ENCODE measurements at places on chromosomes 5 and 9. TPM values are rescaled to one million over a fixed set of nuclear protein-coding genes. Genes with fewer than 3 reads are reported as not detected.

Gene BAAT
- polyA plus RNA-seq, result 0.02 TPM

Gene SLCO6A1
- not detected for polyA plus RNA-seq

Gene INSL4
- polyA plus RNA-seq, result not detected

Gene SLC6A3
- not detected for polyA plus RNA-seq

Gene CANX
- polyA plus RNA-seq, result 142 TPM

Gene NUTM2F
- polyA plus RNA-seq, result not detected

Gene LIX1
- polyA plus RNA-seq, result 0.02 TPM

Gene PTTG1
- 279 TPM for polyA plus RNA-seq

Gene ZNF462
- polyA plus RNA-seq, result 5.5 TPM

Gene FOXD4L6
- 0.05 TPM for polyA plus RNA-seq

Gene CEMIP2
- 46.0 TPM for polyA plus RNA-seq

Gene PCDHB11
- polyA plus RNA-seq, result 0.61 TPM

Gene ARHGEF28
- 3.7 TPM for polyA plus RNA-seq

Gene IFT74
- polyA plus RNA-seq, result 6.3 TPM

GRCh38 chr9:136529516-136530460 is 16.1 kb downstream of the NOTCH1 start:
- DNase-seq, result no peak

GRCh38 chr9:131112374-131113154 is 12.8 kb upstream of the NUP214 start:
- DNase-seq, result no peak

GRCh38 chr9:136140966-136141365 is 22.3 kb upstream of the TMEM250 start:
- DNase-seq, result no peak

GRCh38 chr9:107213561-107214028 is 69.5 kb upstream of the RAD23B start:
- no peak for DNase-seq

- DNase-seq, result no peak
These were observed 254.7 kb upstream of the SLC30A5 start for GRCh38 chr5:68839019-68839552.

GRCh38 chr5:65483546-65484346 is 2.0 kb upstream of the ADAMTS6 start:
- DNase-seq, result peak; percentile 66

DNA sequence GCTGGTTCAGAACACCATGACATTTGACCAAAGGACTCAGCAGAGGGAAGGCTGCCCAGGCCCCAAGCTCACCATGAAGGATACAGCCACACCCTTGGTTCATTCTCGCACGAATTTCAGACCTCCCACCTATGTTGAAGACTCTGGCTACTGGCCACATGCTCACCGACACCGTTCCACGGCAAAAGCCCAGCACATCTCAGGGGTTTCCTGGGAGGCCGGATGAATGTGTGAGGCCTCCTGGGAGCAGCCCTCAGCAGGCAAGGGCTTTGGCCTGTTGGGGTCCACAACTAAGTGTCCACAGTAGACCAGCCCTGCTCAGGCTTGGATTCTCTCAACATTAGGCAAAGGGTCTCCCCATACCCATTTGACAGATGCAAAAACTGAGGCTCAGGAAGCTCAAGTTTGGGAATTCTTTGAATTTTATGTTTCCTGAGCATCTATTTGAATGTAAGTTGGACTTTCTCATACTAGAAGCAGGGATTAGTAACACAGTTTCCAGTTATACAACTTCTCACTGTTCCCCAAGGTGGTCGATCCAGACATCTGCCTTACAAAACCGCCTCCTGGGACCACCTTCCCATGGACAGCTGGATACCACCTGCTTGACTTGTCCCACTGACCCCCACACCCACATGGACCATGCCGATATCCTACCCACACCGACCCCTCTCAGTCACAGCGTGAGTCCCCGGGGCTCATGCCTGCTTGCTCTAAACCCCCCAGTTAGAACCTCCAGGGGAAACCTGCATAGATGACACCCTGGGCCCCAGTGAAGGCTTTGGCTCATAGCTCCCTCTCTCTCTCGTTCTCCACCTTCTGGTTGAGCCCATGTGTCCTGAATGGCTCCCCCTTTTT is 27.9 kb downstream of the CCT5 start:
- DNase-seq, result no peak

GRCh38 chr5:88707216-88707965 is 175.6 kb downstream of the MEF2C start:
- no peak for DNase-seq

DNA sequence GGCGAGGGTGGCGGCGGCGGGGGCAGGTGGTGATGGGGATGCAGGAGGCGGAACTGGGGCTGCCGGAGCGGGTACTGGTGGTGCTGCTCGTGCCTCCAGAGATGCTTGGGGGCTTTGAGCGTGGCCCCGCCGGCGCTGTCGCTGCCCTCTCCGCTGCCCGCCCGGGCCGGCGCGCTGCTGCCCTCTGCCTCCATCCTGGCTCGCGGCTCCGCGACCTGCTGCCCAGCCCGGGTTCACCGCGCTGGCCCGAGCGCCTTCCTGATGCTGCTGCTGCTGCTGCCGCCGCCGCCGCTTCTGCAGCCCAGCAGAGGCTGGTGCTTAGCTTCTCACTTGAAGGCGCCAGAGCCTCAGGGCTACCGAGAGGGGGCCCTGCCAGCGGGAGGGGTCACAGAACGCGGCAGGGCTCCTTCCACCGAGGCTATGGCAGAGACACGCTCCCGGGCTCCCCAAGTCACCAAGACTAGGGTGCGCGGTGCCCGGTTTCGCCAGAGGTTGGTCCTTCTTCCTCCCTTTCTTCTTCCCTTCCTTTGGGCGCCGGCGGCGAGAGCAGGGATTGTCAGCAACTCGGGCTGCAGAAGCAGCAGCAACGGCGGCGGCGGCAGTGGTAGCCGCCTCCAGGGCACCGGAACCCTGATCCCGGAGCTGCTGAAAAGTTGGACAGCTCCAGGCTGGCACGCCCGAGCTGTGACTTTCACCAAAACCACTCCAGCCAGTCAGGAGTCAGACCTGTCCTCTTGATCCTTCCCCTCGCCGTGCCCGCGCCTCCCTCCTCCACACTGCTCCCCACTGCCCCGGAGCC is at the start of gene PDE4D:
Gene PDE4D, minus strand, starts transcription at position 298 of the 799 bp plus-strand sequence.
- DNase-seq, result peak; percentile 83

- no peak for DNase-seq
These were observed 1.9 kb downstream of the EMB start for GRCh38 chr5:50439221-50439620.

GRCh38 chr5:113373426-113373825 is 61.4 kb downstream of the TSSK1B start:
- no peak for DNase-seq

DNA sequence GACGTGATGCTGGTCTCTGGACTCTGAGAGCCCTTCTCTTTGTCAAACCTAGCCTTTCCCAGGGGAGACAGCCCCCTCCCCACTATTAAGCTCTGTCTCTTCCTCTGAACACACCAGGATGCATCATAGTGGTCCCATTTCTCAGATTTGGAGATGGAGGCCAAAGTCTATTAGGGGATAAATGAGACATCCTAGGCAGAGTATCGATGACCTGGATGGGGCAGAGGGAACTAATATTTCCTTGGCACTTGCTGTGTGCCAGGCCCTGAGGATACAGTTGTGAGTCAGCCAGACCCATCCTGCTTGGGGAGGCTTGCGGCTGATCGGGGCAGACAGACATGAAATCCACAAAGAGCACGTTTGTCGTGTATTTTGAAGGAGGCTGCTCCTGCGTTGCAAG is 5.2 kb downstream of the DNM1 start:
- no peak for DNase-seq

- no peak for DNase-seq
These were observed 109.9 kb downstream of the MEGF10 start for GRCh38 chr5:127400539-127400938.

- no peak for DNase-seq
These were observed 1.1 kb upstream of the BRD3 start for GRCh38 chr9:134068744-134069479.

DNA sequence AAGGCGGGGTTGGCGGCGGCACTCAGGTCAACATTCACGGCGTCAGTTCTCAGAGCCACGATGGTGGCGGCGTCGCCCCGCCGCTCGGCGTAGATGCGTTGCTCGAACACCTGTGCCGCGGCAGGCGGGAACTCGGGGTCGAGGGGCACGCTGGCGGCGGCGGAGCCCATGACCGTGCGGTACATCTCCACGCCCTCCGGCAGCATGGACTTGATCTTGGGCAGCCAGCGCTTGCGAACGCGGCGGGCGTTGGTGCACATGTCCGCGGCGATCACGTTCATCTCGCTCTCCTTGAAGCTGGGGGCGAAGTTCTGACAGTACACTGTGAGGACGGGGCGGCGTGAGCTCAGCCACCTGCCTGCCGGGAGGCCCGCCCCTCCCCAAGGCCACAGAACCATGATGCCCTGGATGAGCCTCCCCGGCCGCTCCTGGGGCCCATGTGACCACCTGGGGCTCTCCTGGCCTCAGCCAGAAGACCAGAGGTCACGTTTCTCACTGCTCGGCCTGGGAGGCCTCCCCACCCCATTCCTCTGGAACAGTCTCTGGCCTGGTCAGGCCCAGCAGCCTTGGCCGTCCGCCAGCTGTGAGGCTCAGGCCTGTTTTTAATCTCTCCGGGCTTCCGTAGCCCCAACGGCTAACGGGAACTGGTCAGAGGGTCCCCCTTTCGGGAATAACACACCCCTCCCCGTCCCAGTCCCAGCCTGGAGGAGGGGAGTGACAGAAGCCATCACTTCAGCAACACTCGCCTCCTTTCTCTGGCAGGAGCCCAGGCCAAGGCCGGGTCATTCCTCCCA is 50.7 kb upstream of the UBAC1 start:
- DNase-seq, result peak; percentile 94

DNA sequence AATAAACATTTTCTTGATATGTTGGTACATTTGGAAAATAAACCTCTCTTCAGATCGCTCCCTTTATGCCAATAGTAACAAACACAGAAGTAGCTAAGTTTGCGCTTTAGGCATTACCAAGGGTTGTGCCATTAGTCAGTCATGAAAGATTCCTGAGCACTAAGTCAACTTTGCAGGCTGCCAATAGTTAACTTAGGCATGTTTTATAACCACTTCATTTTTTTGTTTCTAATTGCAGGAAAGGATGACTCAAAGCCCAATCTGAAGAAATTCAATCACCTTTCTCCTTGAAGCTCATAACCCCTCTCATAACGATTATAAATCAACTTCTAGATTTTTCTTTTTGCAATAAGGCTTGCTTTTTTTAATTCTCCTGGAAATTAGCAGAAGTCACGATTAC is 517.0 kb downstream of the AGTPBP1 start:
- DNase-seq, result no peak

DNA sequence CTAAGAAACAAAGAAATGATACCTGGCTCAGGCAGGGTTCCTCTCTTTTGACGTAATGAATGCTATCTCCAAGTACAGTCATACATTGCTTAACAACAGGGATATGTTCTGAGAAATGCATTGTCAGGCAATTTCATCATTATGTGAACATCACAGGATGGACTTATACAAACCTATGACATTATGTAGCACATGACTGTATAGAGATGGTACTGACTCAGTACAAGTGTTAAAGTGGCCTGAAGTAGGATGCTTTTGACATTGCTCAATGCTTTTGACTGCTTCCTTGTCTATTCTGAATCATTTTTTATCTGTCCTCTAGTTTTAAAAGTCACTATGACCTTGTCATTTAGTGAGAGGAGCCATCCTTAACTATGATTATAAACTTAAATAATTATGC is 147.6 kb downstream of the NR2F1-AS1 start:
- no peak for DNase-seq

- no peak for DNase-seq
These were observed 47.7 kb downstream of the MTMR12 start for GRCh38 chr5:32264957-32265572.

- no peak for DNase-seq
These were observed 126.6 kb upstream of the BASP1 start for GRCh38 chr5:17090839-17091238.

- DNase-seq, result no peak
These were observed 286.0 kb downstream of the ZSWIM6 start for GRCh38 chr5:61617995-61618525.

- DNase-seq, result no peak
These were observed 143.4 kb downstream of the KDM4C start for GRCh38 chr9:6901180-6901579.

- no peak for DNase-seq
These were observed 41.1 kb downstream of the CSNK1A1 start for GRCh38 chr5:149510136-149510535.

DNA sequence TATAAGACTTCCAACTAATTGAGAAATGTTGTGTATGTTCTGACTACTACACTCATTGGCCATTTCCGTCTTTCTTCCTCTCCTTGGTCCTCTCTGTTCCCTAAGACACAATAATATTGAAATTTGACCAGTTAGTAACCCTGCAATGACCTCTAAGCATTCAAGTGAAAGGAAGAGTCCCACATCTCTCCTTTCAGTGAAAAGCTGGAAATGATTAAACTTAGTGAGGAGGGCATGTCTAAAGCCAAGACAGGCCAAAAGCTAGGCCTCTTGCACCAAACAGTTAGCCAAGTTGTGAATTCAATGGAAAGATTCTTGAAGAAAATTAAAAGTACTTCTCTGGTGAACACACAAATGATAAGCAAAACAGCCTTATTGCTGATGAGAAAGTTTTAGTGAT is 122.5 kb downstream of the PRR16 start:
- DNase-seq, result no peak

GRCh38 chr9:129624947-129625346 is 1.0 kb upstream of the NTMT1 start:
- DNase-seq, result no peak

- peak; percentile 71 for DNase-seq
These were observed 597 bp upstream of the IRX4 start for GRCh38 chr5:1883120-1883924.

DNA sequence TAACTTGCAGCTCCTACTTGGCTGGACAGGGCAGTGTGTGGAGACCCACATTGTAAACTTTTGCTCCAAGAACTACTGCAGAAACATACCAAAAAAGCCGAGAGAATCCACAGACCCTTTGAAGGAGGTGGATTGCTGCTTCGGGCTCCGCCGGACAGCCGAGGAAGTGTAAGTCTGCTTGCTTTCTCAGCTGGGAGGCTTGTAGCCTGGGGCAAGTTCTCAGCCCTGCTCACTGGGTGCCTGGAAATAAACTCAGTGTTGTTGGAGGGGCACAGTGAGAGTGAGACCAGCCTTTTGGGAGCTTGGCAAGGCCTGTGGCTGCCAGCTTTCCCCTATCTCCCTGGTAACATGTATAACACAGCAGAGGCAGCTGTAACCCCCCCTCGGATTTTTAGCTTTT is 215.6 kb downstream of the SYK start:
- no peak for DNase-seq
